ENCODE measurements at places on chromosomes 1 and 21. TPM values are rescaled to one million over a fixed set of nuclear protein-coding genes. Genes with fewer than 3 reads are reported as not detected.

DNA sequence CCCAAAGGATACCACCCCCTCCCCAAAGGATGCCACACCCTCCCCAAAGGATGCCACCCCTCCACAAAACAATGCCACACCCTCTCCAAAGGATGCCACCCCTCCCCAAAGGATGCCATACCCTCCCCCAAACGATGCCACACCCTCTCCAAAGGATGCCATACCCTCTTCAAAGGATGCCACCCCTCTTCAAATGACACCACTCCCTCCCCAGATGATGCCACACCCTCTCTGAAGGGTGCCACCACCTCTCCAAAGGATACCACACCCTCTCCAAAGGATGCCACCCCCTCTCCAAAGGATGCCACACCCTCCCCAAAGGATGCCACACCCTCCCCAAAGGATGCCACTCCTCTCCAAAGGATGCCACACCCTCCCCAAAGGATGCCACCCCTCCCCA lies 21.6 kb upstream of the TRIM17 start:
- DNase-seq: no peak

GRCh38 chr1:217052196-217052595 lies 329.0 kb upstream of the ESRRG start:
- no peak for DNase-seq

The RCSD1 gene
- 0.92 TPM for total RNA-seq

DNA sequence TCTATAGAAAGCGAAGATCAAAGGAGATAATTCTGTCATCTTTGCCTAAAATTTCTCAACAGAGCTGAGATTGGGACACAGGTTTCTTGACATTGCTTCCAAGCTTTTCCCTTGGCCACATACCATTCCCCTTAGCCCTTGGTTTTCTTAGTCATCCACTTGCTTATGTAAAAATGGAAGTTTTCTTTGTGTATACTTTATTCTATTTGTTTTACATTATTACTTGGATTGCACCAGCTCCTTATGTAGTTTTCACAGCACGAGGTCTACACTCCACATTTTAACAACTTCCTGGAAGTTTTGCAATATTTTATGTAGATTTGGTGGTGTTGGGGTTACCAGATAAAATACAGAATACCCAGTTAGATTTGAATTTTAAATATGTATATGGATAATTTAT lies 129.8 kb downstream of the PLA2G4A start:
- DNase-seq: no peak

DNA sequence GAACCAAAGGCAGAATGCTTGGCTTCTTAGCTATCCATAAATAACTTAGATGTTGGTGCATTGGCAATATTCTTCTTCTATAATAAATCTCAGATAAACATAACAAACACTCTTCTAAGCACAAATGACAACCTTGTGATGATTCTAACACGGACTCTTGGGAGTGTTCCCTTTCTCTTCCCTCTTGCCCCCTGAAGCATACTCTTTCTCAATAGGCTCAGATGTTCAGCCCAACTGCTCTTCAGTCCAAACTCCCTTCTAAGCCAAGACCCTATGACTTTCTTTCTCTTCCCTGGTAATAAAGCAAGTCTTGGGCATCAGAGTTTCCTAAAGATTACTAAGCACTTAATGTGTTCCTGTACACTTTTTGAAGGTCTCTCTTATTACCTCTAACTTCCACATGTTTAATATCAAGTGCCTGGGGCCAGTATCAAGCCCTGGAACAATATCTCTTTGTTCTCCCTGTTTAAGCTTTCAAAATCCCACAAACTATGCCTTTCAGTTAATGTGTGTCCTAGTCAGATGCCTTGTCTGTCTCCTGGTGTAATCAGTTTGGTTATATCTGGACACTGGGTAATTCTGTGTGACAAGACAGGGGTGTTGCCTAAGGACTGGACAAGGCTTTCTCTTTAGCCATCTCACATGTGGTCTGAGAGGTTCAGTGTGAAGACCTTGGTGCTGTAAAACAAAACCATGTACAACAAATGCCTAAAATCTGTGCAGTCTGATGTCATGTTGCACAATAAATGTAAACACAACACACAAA lies 92.9 kb upstream of the IVNS1ABP start:
- no peak for DNase-seq

DNA sequence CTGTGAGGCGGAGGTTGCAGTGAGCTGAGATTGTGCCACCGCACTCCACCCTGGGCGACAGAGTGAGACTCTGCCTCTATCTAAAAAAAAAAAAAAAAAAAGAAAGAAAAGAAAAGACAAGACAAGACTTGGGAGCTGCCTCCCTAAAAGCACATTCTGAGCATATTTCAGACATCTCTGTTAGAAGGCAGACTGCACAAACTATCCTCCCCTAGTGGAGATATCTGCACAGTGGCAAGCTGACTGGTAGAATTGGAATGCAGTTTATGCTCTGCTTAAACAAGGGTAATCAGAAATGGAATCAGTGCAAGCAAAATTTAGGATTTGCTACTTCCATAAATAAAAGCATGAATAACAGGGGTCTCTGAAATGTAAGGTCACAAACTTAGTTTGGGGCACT lies 31.8 kb downstream of the GNG4 start:
- DNase-seq: no peak

- DNase-seq: peak; percentile 44
These were observed 67.9 kb downstream of the CACNA1E start for GRCh38 chr1:181551249-181551648.

DNA sequence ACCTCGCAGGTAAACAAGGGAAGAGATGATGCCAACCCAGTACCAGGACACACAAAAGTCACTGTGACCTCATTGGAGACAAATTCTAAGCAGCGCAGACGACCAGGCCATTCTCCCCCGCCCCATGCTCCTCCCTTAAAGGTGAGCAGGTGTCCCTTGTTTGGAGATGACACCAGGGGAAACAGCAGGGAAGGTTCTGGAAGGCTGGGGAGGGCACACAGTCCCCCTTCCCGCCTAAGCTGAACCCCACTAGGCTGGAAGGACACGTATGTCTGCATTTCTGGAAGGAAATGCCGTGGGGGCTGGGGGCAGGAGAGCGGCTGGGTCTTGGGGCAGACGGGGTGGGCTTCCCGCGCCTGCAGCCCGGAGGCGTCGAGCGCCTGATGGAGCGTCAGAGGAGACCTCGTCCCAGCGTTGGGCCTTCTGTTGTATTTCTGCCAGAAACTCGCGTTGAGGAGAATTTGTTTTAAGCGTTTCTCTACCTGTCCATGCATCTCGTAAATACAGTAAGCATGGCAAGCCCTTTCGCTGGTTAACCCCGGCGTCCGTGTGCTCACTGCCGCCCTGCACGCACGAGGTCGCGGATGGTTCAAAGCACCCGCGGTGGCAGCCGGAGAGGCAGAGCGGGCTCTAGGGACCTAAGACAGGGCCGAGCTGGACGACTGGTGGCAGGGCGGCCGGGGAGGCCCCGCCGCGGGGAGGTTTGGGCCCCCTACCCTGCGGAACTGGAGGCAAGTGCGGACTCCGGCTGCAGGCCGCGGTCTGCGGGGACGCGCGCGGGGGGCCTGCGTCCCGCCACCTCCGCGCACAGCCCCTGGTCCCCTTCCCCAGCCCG lies 1.2 kb upstream of the LHX4 start:
- DNase-seq: no peak

GRCh38 chr21:36807422-36807928 lies 108.6 kb downstream of the SIM2 start:
- no peak for DNase-seq

The JAM2 gene
- total RNA-seq: 1.8 TPM

DNA sequence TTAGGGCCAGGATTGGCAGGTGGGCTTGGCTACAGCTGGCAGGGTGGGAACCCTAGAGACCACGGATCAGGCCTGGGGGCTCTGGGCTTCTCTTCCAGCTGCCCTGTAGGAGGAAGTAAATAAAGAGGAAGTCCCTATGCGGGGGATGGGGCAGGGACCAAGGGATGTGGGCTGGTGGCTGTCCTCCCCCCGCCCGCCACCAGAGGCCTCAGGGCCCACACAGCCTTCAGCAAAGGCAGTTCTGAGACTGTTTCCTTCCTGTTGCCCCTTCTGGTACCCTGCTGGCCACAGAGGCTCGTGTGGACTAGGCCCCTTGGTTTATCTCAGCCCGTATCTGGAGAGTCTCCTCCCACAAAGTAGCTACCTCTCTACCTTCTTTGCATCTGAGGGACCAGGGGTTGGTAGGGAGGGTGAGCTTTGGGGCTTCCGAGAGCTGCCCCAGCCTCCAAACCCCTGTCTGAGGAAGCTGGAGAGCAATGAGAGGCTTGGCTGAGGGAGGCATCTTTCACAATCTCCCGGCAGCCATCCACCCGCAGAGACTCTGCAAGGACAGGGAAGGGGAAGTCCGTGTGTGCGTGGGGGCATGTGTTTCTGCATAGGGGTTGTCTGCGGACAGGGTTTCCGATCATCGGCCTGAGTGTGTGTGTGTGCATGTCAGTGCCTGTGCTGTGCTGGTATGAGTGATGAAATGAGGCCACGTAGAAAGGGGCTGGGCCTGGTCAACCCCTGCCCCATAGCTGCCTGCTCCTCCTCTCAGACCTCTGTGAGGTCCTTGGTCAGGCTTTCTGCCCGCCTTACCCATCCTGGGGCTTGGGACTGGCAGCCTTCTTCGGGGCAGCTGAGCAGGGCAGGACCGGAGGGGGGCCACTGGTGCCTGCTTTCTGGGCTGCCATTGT lies 12.5 kb downstream of the RPS6KA1 start:
- peak; percentile 42 for DNase-seq

The PWP2 gene
- 1.3 TPM for total RNA-seq

The ATP6V1G3 gene
- not detected for total RNA-seq

DNA sequence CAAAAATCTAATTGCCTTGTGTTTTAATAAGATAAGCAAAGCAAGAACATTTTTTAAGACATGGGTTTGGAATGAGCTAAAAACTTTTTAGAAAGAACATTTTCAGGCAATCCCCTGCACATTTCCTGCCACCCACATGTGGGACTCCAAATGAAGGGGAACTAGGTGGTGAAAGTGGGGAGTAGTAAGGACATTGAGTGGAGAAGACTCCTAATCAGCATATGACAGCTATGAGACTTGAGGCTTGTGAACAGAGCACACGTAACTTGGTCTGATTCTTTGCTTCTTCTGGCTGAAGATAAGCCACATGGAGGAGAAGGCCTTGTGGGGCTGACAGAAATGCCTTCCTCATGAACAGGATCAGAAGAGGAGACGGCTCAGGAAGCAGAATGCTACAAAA lies 50.3 kb downstream of the FCER1A start:
- no peak for DNase-seq

- peak; percentile 28 for DNase-seq
These were observed 43.5 kb downstream of the DOP1B start for GRCh38 chr21:36200081-36200561.
